ENCODE measurements at places on chromosomes 5 and 9.

DNA sequence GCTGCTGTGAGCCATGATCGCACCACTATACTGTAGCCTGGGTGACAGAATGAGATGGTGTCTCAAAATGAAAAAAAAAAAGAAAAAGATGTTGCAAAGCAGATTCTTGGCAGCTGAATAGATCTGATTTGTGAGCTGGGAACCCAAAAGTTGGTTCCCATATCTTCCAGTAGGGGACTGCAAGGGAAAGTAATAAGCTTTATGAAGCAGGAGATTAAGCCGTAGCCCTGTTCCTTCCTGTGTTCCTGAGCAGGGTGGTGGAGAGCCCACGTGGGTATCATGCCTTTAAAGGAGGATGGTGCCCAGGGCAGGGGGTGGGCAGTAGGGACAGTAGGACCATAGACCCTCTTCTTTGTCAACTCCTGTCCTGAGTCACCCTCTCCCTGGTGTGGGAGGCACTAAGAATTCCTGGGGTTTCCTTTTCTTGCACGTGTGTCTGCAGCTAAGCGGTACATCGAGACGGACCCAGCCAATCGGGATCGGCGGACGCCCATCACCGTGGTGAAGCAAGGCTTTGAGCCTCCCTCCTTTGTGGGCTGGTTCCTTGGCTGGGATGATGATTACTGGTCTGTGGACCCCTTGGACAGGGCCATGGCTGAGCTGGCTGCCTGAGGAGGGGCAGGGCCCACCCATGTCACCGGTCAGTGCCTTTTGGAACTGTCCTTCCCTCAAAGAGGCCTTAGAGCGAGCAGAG is 37.9 kb downstream of the STOM start:
- DNase-seq = peak; percentile 17

GRCh38 chr9:16915126-16915831 is 44.8 kb upstream of the BNC2 start:
- no peak for DNase-seq

- peak; percentile 11 for DNase-seq
Measured at GRCh38 chr5:41794471-41794870, 75.8 kb downstream of the OXCT1 start.

DNA sequence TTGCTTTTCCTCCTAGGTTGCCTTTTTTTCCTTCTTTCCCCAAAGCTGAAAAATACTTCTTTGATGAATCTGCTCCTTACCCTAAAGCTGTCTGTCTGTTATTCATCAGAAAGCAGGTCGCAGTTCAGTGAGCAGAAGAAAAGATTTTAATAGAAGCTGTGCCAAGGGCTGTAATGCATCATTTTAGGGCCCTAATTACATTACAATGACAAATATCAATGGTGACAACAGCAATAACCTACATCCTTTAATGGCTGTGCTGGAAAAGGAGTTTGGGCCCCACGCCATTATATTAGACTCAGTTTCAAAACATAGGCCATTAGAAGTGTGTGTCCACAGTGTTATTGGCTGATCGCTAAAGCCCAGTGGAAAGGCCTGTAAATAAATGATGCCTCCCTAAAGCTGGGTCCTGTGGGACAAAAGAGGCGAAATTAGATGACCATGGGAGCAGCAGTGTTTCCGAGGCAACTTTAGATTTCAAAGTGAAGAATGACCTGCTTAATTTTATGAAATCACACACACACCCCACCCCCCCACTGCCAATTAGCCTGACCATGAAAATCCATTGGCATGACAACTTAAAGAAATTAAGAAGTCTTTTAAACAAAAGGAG is 38.4 kb downstream of the TLE4 start:
- no peak for DNase-seq

DNA sequence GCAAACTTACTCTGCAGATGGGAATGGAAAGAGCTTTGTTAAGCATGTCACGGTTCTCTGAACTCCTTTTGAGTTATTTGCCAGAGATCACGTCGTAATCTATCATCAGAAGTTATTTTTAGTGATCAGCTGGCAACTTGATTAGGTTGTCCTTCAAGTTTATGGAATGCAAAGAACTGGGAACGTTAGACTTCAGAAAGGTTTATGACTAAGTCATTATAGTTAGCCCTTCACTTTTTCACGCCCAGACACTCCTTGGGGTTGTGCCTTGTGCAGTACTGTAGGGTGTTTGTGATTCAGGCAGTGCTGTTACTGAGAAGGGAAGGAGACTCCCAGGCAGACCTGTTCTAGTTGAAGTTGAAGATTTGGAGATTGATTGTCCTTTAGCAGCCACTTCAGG is 26.8 kb upstream of the PHF2 start:
- DNase-seq = no peak

DNA sequence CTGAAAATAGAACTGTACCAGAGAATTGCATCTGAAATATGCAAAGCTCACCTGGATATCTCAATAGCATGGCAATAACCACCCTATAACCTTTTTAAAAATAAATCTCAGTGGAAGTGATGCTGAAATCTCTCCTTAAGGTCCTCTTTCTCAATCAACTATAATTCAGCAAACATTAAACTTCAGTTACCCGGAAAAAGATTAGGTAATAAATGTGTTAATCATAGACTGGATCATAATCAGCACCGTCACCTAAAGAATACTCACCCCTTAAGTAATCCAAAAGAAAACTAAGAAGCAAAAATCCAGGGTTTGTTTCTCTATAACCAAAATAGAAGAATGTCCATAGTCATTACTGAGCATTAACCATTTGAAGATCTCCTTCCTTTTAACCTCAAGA is 44.3 kb upstream of the DENND4C start:
- DNase-seq = no peak

GRCh38 chr5:179890751-179891682 is 16.7 kb downstream of the TBC1D9B start:
- no peak for DNase-seq

DNA sequence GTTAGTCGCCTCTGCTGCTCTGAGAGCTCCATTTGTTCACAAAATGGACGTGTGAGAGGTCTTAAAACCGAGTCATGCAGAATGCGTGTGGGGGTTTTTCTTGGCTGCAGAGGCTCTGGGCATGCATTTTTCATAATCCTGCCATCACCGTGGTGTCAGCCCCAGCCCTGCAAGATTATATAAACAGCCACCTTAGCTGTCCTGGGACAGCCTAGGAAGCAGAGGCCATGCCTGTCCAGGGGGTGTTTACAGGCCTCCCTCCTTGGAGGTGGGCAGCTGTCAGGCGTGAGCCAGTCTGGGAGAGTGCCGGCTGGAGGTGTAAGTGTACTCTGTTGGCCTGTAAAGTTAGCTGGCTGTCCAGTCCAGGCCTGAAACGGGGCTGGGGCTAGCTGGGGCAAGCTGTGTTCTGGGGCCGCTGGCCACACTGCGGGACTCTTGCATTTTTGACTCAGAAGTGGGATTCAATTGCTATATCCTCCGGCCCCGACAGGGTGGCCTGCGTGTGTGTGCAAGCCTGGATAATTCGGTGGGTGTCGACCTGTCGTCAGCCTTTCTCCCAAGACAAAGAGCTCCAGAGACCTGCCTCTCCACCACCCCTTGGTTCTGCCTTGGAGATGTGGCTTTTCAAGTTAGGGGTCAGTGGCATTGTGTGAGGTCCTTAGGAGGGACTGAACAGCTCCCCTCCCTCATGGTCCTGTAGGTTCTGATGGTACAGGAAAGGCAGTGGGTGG is 2.4 kb downstream of the WNK2 start:
- no peak for DNase-seq

GRCh38 chr5:103174147-103174546 is 54.0 kb downstream of the PPIP5K2 start:
- no peak for DNase-seq

DNA sequence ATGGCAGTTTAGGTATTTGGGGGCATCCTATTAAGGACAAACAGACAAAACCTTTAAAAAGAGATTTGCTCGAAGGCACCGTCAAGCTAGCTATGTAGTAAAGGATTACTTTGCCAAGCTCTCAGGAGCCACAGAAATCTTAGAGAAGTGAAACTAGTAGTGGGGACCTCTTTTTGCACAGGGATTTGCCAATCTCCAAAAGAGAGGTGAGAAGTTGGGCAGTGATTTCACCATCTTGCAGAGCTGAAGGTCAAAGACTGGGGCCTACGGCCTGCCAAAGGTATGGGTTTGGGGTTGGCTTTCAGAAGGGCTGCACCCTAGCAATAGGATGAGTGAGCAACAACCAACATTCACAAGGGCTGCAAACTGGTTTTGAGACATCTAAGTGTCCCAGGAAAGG is 1.6 kb upstream of the FCN1 start:
- DNase-seq = no peak

GRCh38 chr9:89387197-89387849 is 69.0 kb downstream of the SECISBP2 start:
- DNase-seq = no peak

DNA sequence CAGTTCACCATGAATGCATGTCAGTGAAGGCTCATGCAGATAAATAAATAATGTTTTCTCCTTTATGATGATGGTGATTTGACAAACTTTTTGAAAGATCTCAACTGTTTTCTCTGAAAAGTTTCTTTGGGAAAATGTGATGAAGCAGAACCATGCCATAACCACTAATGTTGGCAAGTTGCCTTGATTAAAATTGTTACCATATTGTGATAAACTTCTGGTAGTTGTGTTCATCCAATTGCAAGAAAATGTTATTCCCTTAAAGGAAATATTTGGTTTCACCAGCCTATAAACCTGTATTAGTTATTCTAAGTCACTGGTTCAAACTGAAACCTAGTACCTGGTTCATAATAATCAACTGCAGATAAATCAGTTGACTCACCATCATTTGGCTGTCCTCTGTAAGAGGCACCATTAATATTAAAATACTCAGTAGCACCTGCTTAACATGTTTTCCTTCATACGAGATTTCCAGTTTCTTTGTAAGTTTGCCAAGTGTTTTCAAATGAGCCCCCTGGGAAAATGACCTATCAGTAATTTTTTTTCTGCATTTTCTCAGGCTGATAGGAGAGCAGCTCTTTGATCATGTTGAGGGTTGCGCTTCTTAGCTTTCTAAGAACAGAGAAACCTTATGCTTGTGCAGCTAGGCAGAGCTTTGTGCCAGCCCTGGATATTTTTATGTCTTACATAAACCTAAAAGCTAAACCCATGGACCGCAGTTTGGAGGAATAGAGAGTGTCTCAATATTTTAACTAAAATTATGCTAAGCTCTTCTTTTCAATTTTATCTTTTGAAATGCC is 88.0 kb downstream of the LURAP1L start:
- DNase-seq = no peak

DNA sequence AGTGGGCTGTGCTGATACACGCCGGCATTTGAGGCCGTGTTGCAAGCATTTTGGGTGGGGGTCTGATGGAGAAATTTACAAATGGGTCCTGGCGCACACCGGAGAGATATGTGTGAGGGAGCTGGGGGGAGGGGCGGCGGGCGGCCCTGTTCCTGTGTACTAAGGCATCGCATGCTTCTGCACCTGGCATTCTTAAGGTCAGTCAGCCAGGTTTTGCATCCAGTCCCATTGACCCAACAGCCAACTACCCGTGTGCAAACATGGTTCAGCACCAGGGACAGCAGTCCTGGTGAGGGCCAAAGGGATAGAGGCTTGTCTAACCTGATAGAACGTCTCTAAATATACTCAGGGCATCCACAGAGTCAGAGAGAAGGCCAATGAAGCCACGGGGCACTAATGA is 839 bp downstream of the GABRG2 start:
- DNase-seq = peak; percentile 11

DNA sequence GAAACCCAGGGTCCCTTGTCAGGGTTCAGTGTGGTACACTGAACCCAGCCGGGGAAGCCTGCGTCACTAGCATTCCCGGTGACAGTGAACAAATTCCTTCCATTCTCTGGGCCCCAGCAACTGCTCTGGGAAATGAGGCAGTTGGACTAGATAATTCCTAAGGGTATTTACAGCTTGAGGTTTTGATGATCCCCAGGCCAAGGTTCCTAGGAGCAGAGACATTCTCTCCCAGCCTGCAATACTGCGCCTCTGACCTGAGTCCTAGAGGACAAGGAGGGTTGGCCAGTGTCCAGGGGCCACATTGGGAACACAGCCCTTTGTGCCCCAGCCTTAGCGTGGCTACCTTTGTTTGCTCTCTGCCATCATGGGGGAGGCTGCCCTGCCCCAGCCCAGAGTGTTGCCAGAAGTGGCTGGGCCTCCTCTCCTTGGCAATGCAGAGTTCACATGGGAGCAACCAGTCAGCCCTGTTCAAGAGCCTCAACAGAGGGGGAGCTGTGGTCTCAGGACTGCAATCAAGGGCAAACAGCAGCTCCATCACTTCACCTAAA is 178.2 kb downstream of the SEC61B start:
- DNase-seq = no peak

GRCh38 chr9:8332331-8332650 is 532.7 kb upstream of the DMAC1 start:
- no peak for DNase-seq

DNA sequence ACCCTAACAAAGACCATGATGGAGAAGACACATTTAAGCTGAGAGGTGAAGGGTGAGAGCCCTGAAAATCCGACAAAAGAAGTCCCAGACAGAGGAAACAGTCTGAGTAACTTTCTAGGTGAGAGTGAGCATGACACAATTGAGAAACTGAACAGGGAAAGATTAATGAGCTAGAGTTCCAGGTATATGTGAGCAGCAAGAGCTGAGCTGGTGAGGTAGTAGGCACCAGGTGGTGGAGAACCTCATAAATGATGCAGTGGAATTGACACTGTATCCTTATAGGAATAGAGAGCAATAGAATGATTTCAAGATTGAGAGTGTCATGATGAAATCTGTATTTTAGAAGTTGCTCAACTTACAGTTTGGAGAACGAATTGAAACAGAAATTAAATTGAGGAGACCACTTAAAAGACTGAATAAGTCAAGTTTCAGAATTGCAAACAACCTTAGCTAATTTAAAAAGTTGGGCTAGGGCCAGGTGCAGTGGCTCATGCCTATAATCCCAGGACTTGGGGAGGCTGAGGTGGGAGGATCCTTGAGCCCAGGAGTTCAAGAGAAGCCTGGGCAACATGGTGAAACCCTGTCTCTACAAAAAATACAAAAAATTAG is 89.8 kb downstream of the NREP start:
- no peak for DNase-seq

GRCh38 chr9:132525308-132526023 is 56.9 kb upstream of the BARHL1 start:
- no peak for DNase-seq

- no peak for DNase-seq
Measured at GRCh38 chr9:18472841-18473251, 1.1 kb upstream of the ADAMTSL1 start.

DNA sequence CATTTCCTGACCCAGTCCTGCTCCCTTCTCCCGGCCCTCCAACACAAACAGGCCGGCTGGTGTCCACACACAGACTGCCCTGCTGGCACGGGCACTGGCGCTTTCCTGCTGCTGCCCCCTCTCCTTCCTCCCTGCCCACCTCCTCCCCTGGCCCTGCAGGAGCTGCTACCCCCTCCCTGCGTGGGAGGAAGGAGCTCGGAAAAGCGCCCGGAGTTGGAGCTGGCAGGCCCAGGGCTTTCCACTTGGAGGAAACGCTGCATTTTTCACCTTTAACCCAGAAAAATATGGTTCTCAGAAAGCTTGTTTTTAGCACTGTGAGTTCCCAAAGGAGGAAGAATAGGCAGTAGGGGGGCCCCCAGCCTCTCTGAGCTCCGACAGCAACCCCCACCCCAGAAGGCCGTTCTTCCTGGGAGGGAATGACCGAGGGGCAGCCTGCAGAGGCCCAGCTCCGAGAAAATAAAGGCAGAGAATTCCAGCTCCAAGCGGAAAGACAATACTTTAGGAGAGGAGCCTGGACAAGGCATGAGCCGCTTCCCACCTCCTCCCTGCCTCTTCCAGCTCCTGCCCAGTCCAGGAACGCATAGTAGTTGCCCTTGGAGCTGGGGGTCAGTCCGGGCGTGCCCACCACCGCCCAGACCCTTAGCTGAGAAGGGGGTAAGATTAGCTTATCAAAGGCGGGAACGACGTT is 88.9 kb downstream of the LIFR start:
- DNase-seq = no peak
